ENCODE measurements at places on chromosomes 2 and 18.

GRCh38 chr2:29295845-29296244 lies 180.6 kb downstream of the CLIP4 start:
- DNase-seq = peak; percentile 55

DNA sequence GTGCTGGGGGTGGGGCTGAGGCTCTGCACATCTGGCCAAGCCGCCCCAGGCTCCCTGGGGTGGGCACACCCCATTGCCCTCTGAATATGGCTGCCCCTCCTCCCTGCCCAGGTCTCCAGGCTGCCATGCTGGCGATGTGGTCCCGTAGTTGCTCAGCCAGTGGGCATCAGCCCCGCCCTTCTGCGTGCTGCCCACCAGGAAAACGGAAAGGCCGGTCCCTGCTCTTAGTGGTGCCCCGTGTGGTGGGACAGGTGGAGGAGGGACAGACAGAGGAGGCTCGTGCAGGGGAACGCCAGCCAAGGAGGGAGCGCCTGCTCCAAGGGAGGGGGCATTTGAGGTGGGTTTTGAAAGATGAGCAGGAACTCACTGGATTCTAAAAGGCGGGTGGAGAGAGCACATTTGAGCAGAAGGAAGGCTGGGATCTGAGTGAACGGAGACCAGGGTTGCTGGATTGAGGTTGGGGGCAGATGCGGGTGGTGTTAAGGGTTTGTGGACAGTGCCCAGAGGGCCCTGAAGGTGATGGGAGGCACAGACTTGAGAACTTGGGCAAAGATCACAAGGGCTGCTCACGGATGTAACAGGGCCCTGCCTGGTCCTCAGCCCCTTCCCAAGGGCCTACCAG lies 6.7 kb upstream of the B3GNT7 start:
- DNase-seq = no peak

DNA sequence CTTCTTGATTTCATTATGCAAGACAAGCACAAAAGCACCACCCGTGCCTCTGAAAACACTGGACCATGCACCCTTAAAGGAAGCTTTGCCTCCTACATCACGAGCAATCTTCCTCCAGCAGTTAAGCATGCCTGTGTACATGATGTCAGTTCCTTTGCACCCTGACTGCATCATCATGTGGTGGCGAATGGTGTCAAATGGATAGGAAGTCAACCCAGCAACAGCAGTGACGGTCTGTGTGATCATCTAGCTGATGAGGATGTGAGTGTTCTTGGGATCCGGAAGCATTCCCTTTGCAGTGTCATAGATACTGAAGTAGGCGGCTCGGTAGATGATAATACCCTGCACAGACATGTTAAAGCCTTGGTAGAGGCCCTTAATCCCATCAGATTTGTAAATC lies 240.7 kb upstream of the FAM98A start:
- DNase-seq = no peak

DNA sequence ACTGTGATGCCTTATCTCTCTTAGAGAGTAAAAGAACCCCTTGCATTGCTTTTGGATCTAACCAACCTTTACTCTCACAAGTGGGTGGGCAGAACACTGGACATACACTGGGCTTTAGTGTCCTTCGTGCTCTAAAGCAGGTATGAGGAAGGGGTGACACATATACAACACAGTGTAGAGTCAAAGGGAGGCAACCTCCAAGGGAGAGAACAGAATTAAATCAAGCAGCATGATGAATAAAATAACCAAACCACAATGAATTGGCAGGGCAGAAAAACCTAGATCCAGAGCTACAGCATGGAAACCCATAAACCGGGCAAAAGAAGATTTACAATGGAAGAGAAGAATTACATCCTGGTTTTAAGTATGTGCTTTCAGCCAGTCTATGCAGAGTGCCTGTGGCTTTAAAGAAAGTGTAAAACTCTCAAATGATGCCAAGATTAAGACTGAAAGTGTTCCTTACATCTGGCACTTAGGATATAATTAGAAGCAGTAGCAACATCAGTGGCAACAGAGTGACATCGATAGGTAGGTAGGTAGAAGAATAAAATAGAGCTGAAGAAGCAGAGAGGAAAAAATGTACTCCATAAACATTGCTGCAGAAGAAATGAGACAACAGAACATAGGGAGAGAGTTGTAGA lies 191.7 kb upstream of the ZC3H15 start:
- no peak for DNase-seq

DNA sequence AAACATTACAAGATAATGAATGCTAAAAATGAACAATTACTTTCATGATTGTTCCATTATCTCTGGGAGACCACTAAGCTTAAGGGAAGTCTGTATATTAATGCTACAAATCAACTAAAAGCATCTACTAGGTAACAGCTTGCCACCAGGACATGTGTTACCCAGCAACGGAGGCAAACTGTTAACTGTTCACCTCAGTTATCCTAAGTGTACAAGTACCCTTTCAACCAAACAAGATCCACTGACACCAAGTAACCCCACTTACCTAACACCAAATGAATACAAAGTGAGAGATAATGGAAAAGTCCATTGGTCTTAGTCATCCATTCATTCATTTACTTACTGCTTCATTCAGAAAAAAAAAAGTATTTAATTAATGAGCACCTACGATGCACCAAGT lies 54.7 kb upstream of the KIDINS220 start:
- DNase-seq = no peak

- DNase-seq = no peak
Measured at GRCh38 chr2:28231110-28231631, 161.5 kb upstream of the FOSL2 start.

DNA sequence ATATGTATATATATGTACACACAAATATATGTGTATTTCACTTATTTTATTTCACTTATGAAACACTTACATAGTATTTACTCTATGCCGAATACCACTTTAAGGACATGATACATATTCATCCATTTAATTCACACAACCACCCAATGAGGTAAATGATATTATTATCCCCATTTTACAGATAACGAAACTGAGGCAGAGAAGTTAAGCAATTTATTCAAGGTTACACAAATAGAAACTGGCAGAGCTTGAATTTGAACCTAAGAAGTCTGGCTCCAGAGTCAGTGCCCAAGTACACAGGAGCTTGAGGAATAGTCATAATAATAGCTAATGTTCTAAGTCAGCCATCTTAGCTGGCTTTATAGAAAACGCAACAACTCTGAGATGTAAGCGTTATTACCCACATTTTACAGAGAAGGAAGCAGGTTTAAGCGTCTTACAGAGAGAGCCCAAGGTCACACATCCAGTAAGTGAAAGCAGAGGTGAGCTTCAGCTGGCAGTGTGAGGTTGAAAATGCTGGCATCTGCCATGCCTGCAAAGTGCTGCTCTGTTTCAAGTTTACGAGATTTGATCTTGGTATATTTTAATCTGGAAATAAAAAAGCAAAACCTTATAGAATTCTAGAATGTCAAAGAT lies 326.9 kb downstream of the LPIN1 start:
- no peak for DNase-seq

DNA sequence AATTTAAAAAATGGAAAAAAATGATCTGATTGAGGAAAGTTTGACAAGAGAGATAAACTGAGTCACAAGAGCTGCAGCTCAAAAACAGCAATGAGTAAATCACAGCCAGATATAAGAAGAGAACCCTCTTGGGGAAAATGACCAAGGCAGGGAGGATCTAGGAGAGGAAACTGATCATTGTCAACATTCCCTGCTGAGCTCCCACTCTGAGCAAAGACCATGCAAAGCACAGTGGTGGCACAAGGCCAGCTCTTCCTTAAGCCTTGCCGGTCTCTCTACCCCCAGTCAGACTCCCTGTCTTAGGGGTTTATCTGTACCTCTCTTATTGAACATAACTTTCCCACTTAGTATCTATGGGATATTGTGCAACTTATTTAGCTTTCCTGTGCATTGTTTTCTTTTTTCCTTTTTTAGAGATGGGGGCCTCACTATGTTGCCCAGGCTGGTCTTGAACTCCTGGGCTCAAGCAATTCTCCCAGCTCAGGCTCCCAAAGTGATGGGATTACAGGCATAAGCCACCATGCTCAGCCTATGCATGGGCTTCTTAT lies 54.0 kb upstream of the PPP1CB start:
- no peak for DNase-seq

DNA sequence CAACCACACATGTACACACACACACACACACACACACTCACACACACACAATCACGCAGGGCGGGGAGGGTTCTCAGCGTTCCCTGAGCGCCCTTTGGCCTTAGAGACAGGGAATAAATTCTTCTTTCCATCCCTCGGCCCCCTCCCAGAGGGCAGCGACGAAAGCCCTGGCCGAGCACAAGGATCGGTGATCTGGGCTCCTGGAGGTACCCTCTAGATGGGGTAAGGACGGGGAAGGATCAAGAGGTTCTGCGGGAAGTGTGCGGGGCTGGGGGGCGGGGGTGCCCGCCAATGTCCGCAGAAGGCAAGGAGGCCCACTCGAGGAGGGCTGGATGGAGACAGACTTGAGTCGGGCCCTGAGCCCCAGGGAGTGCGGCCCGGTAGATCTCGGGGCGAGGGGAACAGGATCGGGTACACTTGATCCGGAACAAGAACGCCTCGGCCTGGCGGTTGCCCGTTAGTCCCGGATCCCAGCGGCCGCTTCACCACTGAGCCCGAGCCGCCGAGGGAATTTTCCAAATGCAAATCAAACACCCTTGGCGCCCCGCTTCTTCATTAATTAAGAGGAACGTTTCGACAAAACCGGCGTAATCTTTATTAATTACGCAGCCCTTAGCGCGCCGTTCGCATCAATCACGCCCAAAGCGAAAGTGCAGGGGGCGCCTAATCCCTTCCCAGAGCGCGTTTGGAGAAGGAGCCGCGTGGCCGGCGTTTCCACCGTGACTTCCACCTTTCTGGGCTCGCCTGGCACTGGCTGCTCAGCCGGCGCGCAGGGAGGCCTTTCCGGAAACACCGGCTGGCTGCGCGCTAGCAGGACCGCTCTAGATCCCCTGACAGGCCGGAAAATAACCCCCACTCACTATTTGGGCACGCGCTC lies 7.0 kb upstream of the PAX3 start:
- DNase-seq = no peak

GRCh38 chr2:216717491-216717901 lies 22.1 kb upstream of the IGFBP5 start:
- DNase-seq = peak; percentile 6

DNA sequence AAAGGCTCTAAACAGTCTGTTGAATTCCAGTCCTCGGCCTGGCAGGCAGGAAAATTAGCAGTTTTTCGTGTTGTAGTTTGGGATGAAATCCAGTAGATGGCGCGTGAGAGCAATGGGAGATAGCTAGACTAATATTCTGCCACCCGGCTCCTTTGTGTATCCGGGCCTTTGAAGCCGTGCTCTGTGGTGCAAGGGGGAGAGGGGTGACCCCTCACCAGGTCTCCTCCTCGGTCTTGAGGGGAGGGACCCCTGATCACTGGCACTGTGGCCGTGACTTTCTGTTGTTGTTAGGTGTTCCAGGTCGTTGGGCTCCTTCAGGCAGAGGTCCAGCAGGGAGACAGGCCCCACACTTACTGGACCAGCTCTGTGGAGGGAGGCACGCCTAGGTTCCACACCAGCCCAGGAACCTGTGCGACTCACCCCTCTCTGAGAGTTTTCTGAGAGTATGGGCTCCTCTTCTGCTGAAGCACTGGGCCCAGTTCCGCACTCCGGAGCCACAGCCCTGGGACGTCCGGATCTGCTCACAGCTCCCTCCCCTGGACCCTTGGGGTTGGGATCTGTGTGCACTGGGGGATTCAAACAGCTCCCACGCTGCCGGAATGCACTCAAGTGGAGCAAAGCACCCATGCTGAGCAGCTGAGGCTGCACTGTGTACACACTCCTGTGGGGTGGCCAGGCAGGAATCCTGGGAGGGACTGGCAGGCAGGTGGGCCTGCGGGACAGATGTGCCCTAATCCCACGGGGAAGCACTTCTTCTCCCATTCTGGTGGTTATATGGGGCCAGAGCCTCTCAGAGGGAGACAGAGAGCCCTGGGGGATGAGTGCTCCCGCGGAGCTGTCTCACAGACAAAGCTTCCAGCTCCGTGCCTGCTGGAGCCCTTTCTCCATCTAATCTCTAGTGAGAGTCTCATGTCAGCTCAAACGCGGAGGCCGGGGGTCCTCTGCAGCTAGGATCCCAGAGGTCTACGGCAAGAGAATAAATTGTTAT lies 8.8 kb downstream of the GKN2 start:
- DNase-seq = peak; percentile 46

DNA sequence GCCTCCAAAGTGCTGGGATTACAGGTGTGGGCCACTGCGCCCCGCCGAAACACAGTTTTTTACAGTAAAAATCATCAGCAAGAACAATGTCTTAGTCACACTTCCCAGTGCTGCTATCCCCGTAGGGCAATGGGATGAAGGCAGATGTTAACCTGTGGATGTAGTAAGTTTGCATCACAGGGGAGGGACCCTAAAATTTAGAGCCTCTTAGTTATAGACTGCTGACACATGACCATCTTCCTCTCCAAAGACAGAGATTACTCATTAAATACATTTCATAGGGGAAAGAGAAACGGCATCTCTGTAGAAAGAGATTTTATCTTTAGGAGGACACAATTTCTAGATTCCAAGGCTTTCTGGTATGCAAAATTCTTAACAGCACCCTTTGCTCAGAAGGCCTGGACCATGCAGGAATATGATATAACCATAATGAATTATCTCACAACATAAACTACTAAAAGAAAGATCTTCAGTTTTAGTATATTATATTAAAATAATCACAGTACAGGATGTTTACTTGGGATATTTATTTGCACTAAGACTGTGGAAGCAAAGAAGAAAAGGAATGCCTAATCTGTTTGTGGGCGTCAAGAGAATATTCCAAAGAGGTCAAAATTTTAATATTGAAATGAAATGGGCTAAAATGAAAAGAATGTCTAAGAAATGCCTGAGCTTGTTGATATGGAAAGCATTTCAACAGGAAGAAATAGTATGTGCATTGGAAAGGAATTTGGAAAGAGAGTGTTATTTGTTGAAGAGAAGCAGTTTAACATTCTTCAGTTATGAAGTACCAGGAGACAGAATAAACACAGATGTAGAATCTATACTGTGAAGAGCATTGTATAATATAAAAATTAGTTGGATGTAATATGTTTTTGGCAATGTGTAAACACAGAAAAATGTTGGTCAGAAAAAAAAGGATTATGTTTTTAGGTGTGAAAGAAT lies 1228.3 kb upstream of the CHAC2 start:
- DNase-seq = no peak

DNA sequence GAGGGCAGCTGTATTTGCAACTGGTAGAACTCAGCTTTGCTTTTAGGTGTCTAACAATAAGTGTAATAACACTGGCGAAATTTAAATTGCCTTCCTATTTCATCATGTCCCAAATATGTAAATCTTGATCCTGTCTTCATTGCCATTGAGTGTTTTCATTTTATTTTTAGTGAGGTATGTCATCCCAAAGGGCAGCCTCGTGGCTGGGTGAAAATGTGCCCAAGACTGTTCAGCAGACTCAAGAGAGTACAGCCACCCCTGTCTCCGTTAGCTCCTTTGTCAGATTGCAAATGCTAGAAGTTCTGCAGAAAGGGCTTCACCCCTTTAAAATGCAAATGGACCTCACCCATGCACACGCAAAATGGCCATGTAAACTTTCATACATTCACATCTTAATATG lies 278.8 kb downstream of the RND3 start:
- no peak for DNase-seq

DNA sequence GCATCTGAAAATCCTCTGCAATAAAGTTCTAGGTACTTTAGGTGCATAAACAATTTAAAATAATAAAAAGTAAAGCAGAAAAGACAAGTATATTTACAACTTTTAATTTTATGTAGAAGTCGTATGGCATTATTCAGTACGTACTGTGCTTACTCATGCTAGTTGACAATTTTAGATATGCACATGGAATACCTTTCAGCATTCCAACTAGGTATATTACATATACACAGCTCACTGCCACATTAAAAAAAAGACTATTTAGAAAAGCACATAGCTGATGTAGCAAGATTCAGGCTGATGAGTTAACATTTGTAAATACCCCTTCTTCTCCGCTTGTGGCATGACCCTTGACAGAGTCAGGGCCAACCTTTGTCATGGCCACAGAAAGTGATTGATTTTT lies 171.2 kb downstream of the FBXO15 start:
- DNase-seq = no peak

All from NCI-H446 (cell line).